ENCODE measurements at places on chromosomes 1 and 21.

GRCh38 chr21:42637267-42638041 is 16.0 kb upstream of the PDE9A start:
- no peak for DNase-seq

DNA sequence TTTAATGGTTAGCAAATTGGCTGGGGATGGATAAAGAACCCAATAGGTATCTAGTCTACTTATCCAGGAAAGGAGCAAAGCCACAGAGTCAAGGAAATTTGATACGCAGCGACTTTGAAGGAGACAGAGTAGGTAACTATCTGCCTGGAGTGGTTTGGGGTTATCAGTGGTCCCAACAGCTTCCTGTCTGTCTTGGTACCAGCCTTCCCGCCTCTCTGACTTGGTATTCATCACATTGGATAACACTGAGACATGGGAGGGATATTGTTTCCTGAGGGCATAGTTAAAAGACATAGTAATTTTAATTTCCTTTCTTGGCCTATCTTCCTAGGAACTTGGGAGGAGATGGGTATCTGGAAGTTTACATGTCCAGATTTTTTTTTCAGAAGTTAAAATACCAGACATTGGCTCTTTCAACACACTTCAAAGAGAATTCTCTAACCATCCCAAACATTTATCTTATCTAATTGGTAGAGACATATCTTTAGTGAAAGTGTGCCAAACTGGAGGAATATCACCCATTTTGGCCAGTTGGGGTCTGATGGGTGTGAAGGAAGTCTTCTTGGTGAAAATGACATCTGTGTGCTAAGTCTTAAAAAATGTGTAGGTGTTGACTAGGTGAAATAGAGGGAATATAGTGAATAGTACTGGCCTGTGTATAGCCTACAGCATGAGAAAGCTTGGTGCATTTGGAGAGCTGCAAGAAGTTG is 65.0 kb downstream of the RGS5 start:
- no peak for DNase-seq

DNA sequence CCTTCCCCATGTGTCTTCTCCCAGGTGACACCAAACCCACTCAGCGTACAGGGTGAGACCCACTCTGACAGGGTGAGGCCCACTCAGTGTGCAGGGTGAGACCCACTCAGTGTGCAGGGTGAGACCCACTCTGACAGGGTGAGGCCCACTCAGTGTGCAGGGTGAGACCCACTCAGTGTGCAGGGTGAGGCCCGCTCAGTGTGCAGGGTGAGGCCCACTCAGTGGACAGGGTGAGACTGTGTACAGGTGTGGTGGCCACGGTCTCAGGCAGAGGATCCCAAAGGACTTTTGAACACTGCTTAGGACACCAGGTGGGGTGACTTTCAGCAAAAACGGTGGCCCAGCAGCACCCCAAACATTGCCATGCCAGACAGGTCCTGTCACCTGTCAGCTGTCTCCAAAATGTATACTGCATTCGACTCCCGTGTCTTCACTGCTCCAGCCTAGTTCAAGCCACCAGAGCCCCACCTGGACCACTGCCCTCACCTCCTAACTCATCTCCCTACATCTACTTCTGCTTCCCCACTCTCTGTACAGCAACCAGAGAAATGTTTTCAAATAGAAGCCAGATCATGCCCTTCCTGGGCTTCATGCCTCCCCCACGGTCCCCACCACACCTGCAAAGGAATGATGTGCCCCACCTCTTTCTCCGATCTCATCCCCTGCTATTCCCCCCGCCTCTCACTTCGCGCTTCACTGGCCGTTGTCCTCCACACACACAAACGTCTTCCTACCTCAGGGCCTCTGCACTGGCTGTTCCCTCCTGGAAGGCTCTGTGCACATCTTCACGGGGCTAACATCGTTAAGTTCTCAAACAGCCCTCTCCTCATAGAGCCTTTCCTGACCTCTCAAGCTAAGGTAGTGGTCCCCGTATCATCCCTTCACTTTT is 52.1 kb downstream of the ACBD3 start:
- DNase-seq: no peak

GRCh38 chr1:167701510-167701909 is 20.3 kb upstream of the MPZL1 start:
- DNase-seq: no peak

DNA sequence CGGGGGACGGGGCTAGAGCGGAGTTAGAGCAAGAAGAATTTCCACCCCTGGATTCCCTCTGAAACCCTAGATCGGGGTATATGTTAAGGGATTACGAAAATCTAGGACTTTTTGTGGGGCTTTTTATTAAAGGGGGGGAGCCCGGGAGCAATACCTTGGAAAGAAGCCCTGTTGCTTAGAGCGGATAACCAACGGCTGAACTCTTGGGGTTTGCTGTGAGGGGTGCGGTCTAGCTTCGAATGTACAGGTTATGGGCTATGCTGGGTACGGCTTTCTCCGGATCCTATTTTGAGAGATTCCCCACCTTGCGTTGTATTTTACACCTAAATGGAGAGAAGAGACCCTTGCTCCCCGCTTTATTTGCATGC is 626 bp downstream of the DYRK3 start:
- DNase-seq: no peak

DNA sequence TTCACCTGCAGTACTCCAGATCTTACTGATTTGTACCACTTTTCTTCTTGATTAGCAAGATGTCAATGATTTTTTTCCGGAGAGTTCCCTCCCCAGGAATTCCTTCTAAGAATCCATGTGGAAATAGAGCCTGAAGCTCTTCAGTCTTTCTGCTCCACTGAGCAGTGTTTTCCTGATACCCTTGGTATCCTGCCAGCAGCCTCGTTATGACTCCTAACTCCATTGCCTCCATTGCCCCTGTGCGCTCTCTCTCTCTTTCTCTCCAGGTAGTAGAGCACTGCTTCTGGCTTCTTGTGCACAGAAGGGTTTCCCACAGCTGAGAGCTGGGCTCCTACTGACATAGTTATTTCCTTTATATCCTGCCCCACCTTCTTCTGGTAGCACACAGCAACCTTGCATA is 12.2 kb downstream of the UBE2U start:
- no peak for DNase-seq

GRCh38 chr1:240806200-240806745 is 194.3 kb upstream of the GREM2 start:
- no peak for DNase-seq

- DNase-seq: no peak
Observed at GRCh38 chr1:46571691-46572225, 20.3 kb upstream of the KNCN start.
